ENCODE measurements at places on chromosomes 3 and 15. TPM values are rescaled to one million over a fixed set of nuclear protein-coding genes. Genes with fewer than 3 reads are reported as not detected.

ANKRD34C gene
- polyA plus RNA-seq = not detected

MUSTN1 gene
- polyA plus RNA-seq = 3.2 TPM

DNA sequence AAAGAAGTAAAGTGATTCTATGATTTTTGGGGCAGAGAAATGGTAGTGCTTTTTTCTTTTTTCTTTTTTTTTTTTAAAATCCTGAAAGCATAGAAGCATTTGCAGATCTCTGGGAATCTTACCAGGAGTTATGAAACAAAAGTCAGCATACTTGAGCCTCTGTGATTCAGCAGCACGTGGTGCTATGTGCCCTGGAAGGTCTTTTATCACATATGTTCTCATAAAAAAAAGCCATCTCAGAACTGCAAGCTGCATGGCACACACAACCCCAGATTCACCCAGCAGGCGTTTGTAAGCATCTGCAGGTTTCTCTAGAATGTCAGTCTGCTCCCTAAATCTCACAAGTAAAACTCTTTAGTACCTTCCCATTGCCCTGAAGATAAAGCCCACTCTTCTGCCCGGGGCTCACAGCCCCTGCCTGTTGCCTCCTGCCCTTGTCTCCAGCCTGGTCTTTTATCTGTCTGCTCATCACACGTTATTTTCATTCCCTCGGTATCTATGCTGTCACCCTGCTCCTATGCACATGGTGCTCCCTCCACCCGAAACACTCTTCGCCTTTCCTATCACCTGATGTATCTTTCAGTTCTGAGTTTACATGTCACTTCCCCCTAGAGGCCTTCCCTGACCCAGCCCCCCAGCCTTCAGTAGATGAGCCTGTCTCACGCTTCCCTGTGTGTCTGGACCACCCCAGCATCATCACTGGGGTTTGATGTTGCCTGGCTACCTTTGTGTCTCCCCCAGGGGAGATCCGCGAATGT lies 72.4 kb downstream of the CHDH start:
- DNase-seq = peak; percentile 87

MAPKBP1 gene
- 2.8 TPM for polyA plus RNA-seq

GRCh38 chr15:95669146-95669922 lies 661.2 kb upstream of the NR2F2 start:
- DNase-seq = no peak

DNA sequence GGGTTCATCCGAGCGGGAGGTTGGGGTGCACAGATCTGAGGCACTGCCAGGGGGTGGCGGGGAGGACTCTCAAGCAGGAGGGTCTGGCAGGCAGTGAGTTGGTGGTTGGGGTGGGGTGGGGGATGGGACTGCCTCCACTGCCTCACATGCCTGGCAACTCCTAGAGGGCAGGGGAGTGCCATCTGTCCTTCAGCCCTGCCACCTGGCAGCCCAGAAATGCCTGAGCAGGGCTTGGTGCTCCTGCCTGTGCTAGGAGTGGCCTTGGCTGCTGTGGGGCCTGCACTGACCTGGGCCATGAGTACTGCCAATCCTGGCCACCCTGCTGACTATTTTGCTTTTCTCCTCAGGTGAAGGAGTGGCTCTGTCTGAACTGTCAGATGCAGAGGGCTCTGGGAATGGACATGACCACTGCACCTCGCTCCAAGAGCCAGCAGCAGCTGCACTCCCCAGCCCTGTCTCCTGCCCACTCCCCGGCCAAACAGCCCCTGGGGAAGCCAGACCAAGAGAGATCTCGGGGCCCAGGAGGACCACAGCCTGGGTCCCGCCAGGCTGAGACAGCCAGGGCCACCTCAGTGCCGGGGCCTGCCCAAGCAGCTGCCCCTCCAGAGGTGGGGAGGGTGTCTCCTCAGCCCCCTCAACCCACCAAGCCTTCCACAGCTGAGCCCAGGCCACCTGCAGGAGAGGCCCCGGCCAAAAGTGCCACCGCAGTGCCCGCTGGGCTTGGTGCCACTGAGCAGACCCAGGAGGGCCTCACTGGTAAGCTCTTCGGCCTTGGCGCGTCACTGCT lies 32.0 kb upstream of the APEH start:
- DNase-seq = no peak

DNA sequence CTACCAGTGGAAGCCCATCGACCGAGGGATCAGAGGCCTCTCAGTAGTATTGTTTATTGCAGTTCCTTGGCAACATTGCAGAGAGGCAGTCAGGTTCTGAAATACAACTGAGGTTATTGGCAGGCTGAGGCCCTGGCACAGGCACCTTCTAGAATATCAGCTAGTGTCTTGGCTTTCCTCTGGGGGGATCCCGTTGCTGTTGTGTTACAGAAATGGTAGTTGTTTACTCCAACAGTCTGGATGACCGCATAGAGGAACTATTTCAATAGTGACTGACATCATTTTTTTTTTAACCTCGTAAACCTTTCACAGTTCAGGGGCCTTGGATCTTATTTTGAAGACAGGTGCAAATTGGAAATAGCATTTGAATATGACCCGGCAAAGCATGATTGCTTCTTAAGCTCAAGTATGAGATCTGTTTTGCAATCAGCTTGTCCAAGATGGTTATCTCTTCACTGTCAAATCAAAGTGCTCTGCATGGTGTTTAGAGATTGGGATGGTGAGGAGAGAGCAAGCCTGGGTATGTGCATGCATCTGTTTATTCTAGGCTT lies 63.9 kb downstream of the PGPEP1L start:
- peak; percentile 38 for DNase-seq

DNA sequence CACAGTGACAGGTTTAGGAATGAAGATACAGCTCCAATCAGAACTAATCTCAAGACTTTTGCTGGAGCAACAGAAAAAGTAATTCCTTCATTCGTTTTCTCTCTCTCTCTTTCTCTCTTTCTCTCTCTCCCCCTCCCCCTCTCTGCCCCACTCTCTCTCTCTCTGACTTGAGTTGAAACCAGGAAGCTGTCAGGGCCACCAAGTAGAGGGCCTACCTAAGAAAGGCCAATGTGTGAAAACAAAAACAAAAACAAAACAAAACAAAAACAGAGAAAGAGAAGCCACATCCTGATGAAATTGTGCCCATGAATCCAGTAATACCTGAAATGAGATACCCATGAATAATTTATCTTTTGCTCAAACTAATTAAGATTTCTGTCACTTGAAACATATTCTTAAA lies 72.9 kb downstream of the ATP8B4 start:
- DNase-seq = no peak

DNA sequence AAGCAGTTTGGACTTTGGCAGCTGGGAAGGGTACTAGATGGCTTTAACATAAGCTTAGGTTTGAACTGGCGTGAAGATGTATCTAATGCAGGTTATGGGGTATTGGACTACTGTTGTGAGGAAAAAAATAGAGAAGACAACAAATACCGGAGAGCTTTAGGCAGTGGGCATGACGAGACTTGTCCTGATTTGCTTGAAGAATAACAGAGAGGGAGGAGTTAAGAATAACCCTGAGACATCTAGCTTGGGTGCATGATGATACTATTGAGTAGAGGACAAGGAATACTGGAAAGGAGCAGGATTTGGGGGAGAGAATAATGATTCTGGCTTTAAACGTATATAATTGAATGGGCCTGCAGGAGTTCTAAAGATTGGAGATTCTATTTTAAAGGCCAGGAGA lies 249.5 kb upstream of the AZI2 start:
- no peak for DNase-seq

GRCh38 chr3:36714343-36715086 lies 49.8 kb downstream of the DCLK3 start:
- peak; percentile 46 for DNase-seq

- no peak for DNase-seq
Measured at GRCh38 chr3:127651516-127652172, 21.1 kb upstream of the ABTB1 start.

DNA sequence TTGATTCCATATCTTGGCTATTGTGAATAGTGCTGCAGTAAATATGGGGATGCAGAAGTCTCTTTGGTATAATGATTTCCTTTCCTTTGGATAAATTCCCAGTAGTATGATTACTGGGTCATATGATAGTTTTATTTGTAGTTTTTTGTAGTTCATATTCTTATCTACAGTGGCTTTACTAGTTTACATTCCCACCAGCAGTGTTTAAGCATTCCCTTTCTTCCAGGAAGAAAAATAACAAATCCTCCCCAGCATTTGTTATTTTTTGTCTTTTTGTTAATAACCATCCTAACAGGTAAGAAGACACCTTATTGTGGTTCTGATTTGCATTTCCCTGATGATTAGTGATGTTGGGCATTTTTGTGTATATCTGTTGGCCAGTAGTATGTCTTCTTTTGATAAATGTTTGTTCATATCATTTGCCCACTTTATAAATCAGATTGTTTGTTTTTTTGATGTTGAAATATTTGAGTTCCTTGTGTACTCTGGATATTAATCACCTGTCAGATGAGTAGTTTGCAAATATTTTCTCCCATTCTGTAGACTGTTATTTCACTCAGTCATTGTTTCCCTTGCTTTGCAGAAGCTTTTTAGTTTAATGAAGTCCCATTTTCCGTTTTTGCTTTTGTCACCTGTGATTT lies 163.3 kb upstream of the THRB start:
- no peak for DNase-seq

ATP2B2 gene
- polyA plus RNA-seq = not detected

ZNF660 gene
- 0.92 TPM for polyA plus RNA-seq

GRCh38 chr3:1263121-1263520 lies 170.3 kb downstream of the CNTN6 start:
- no peak for DNase-seq

- peak; percentile 27 for DNase-seq
Measured at GRCh38 chr3:39668420-39668819, 141.0 kb upstream of the MYRIP start.

IQCH gene
- 1.7 TPM for polyA plus RNA-seq

ROPN1 gene
- not detected for polyA plus RNA-seq

ECE2 gene
- not detected for polyA plus RNA-seq

Data from fibroblast of lung (primary cell).